Mesothelial cell of epicardium (in vitro differentiated cells): ENCODE measurements at places on chromosomes 7 and 10. TPM values are rescaled to one million over a fixed set of nuclear protein-coding genes. Genes with fewer than 3 reads are reported as not detected.
A peak's percentile ranks its signal among the peaks of the same experiment; 100 is the strongest.

DNA sequence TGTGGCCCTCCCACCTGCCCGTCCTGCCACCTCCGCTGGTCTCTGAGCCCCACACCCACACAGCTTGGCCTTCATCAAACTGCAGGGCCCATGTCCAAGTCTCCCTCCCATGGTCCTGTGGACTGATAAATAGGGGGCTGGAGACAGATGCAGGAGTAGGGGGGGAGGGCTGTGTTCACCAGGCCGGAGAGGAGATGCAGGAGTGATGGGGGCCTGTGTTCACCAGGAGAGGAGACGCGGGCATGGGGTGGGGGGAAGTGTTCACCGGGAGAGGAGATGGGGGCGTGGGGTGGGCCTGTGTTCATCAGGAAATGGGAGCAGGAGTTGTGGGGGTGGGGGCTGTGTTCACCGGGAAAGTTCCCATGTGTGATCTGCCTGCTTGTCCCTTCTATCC, 37.0 kb downstream of the JAKMIP3 start:
- peaks cover 26% of the 10 kb centered on the region for H3K27me3 ChIP-seq
- no peak overlapping the region for H3K27ac ChIP-seq
- no peaks in the 10 kb centered on the region for H3K36me3 ChIP-seq
- DNase-seq, result peak; percentile 17
- H3K4me3 ChIP-seq, result no peak overlapping the region
- H3K4me1 ChIP-seq, result no peaks in the 10 kb centered on the region

DNA sequence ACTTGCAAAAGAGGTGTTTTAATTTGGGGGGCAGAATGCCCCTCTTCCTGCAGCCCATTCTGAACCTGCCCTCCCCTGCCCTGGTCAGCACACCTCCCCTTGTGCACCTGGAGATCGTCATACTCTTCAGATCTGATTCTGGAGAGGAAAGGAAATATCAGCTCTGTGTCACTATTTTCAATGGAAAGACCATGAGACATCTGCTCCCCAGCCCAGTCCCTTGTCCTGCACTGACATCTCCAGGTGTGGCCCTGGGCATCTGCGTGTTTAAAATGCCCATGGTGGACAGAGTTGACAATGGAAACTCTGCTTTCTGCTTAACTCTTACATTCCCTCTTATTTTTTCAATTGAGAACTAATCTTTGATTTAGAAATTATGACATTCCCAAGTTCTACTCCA, 41.6 kb upstream of the RASGEF1A start:
- H3K27ac ChIP-seq, result no peak overlapping the region
- H3K36me3 ChIP-seq, result no peaks in the 10 kb centered on the region
- H3K4me1 ChIP-seq, result peaks cover 5% of the 10 kb centered on the region

GRCh38 chr10:44862006-44862751, 49.0 kb upstream of the TMEM72 start:
- DNase-seq, result no peak
- no peaks in the 10 kb centered on the region for H3K36me3 ChIP-seq
- H3K27ac ChIP-seq, result no peak overlapping the region
- no peak overlapping the region for H3K4me3 ChIP-seq

DNA sequence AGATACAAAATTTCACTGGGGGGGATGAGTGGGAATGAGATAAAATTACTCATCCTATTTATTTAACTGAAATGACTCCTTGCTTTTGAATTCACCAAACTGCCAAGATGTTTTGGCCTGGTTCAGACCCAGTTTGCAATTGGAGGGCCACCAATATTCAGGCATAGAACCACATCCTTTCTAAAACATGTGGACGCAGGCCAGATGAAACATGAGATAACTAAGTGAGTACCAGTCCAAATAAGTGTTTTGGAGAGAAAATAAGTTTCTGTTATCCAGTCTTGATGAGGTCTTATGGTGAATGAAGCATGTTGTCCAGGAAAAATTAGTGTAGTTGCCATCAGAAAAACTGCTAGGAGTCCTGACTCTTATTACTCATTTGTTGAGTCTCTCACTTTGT, 36.3 kb upstream of the PDK4 start:
- no peak overlapping the region for H3K27ac ChIP-seq
- H3K4me1 ChIP-seq, result no peaks in the 10 kb centered on the region
- H3K4me3 ChIP-seq, result no peak overlapping the region
- no peak for DNase-seq

DNA sequence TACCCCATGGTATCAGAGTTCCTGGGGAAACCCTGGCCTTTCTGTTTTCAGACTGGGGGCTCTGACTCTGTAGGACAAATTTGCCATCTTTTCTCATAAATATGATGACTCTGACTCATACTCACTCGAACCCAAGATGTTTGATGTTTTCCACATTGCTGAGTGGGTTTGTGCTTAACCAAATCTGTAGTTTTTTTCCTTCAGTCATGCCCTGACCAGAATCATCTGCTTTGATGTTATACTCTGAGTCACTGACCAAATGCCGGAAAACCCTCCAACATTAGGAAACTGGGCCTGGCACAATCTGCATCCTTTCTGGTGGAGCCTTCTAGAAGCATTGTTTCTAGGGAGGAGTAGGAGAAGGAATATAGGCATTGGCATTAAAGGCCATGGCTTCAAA, 118.7 kb downstream of the C10orf105 start:
- no peak overlapping the region for H3K4me3 ChIP-seq
- peaks cover 27% of the 10 kb centered on the region for H3K4me1 ChIP-seq
- DNase-seq, result no peak
- no peak overlapping the region for H3K27ac ChIP-seq
- no peaks in the 10 kb centered on the region for H3K36me3 ChIP-seq

DNA sequence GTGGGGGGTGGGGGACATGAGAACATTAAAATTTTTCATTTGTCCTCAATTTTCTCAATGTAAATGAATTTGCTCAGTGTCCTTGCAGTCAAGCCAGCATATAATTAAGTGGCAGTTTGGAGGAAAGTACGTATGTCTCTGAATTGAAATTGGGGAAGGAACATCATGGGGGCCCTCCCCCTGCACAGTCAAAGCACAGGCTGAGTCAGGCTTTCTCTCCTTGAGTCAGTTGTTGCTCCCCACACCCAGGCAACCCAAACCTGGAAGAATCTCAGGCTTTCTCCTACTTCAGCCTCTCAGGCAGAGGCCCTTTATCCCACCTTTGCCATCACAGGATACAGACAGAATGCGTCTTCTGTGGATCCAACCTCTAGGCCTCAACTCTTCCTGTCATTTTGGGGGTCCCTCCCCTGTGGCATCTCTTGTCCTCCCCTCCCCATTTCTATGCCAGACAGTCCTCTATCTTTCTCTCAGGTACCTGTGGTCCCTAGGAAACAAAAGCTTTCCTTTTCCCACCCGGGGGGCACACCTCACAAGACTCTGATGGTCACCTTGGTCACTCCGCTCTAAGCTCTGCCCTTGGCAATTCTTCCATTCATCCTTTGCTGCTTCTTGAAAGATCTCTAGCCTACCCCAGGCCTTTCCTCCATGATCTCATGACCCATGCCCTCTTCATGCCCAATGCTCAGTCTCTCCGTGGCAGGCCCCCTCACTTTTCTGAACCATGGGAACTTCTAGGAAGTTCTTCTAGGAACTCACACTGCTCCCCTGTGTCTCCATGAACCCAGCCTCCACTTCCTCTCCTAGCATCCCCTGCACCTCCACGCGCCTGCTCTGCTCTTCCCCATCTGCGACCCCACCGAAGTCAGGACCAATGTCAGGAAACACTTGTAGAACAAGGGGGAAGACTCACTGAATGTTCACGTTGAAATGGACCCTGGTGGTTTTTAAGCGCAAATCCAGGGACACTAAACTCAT, 40.4 kb downstream of the CREB3L2 start:
- DNase-seq, result no peak
- no peak overlapping the region for H3K4me3 ChIP-seq
- H3K4me1 ChIP-seq, result peaks cover 49% of the 10 kb centered on the region
- H3K36me3 ChIP-seq, result peaks cover 6% of the 10 kb centered on the region

DNA sequence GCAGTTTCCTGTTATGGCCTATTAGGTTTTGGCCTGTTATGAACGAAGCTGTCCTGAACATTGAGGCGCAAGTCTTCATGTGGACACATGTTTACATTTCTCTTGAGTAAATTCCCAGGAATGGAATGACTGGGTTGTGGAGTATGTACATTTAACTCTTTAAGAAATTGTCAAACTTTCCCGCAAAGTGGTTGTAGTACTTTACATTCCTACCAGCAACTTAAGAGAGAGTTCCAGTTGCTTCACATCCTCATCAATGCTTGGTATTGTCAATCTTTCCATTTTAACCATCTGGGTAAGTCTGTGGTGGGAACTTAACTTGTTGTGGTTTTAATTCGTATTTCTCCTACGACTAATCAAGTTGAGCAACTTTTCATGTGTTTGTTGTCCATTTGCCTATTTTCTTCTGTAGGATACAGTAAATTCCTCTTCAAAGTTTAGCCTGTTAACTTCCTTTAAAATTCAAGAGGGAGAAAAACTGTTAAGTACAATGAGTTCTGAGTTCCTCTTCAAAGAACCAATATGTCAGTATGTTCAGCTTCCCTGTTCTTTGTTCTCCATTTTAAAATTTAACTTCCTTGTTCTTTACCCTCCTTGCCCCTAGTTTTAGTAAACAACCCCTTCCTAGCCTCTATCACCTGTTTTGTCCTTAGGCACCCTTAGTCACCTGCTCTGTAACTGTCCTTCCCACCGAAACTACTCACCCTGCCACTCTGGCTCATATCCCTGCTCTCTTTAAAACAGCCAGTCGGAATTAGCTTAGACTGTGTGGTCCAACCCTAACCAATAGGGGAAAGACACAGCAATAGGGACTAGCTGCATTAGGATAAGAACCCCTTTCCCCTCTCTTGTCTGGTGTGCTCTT, 74.0 kb downstream of the FAM241B start:
- H3K36me3 ChIP-seq, result no peaks in the 10 kb centered on the region
- H3K27ac ChIP-seq, result no peak overlapping the region
- H3K4me1 ChIP-seq, result no peaks in the 10 kb centered on the region
- DNase-seq, result no peak
- H3K4me3 ChIP-seq, result no peak overlapping the region
- H3K27me3 ChIP-seq, result peaks cover 78% of the 10 kb centered on the region

DNA sequence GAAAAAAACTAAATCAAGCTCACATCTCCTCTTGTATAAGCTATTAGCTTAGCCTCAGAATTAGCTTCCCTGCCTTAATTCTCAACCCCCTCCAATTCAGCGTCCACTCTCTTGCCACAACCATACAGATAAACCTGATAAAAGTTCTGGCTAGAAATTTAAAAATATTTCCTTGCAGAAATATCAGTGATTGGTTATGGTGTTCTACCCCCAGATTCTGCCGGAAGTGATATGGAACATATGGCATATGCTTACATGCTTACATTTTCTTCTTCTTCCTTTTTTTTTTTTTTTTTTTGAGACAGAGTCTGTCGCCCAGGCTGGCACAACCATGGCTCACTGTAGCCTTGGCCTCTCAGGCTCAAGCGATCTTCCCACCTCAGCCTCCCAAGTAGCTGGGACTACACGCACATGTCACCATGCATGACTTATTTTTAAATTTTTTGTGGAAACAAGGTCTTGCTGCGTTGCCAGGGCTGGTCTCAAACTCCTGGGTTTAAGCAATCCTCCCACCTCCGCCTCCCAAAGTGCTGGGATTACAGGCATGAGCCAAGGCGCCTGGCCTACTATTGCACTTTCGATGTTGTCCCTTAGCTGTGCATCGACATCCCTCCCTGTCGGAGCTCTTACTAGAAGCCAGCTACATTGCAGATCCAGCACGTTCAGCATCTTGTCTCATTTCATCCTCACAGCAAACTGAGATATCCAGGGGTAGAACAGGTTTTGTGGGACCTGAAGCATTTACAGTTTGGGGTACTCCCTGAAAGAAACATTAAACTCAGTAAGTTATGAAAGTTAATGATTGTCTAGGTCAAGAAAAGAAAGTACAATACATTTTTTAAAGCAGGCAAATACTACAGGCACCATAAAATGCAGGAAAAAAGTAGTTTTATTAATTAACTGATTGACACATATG, 205.6 kb upstream of the TCF7L2 start:
- no peaks in the 10 kb centered on the region for H3K27me3 ChIP-seq
- H3K36me3 ChIP-seq, result no peaks in the 10 kb centered on the region
- DNase-seq, result no peak
- H3K27ac ChIP-seq, result peak overlapping the region; percentile 26

DNA sequence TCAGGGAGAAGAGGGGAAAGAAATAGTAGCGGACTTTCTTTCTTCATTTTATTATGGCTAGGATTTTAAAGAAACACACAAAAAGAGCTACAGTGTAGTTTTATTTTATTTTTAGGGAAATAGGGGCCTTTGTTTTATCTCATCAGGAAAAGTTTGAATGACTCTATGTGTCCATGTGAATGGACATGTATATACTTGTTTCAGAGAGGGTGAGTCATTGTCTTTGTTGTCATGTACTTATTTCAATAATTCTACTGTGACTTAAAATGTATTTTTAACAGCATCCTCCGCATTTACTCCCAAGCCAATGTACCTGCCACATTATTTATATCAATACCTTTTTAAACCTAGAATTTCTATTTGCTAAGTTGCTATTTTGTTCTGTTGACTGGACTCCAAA, 569.5 kb downstream of the SORCS3 start:
- DNase-seq, result no peak
- peaks cover 45% of the 10 kb centered on the region for H3K27me3 ChIP-seq
- no peak overlapping the region for H3K27ac ChIP-seq
- H3K36me3 ChIP-seq, result no peaks in the 10 kb centered on the region

GRCh38 chr7:50298811-50299562, 5.5 kb upstream of the IKZF1 start:
- no peak overlapping the region for H3K4me3 ChIP-seq
- peaks cover 82% of the 10 kb centered on the region for H3K27me3 ChIP-seq
- no peaks in the 10 kb centered on the region for H3K36me3 ChIP-seq

- H3K27ac ChIP-seq, result no peak overlapping the region
- no peaks in the 10 kb centered on the region for H3K4me1 ChIP-seq
- peaks cover 5% of the 10 kb centered on the region for H3K27me3 ChIP-seq
- H3K4me3 ChIP-seq, result no peak overlapping the region
- no peak for DNase-seq
- no peaks in the 10 kb centered on the region for H3K36me3 ChIP-seq
Observed at GRCh38 chr10:124872681-124873080, 69.2 kb upstream of the ZRANB1 start.

GRCh38 chr7:157466867-157467261, 130.1 kb downstream of the DNAJB6 start:
- peaks cover 29% of the 10 kb centered on the region for H3K27me3 ChIP-seq
- no peak overlapping the region for H3K4me3 ChIP-seq
- H3K4me1 ChIP-seq, result peaks cover 3% of the 10 kb centered on the region
- no peak overlapping the region for H3K27ac ChIP-seq
- DNase-seq, result no peak
- H3K36me3 ChIP-seq, result no peaks in the 10 kb centered on the region

GRCh38 chr7:3378390-3379150, 77.5 kb downstream of the SDK1 start:
- DNase-seq, result no peak
- no peaks in the 10 kb centered on the region for H3K27me3 ChIP-seq
- H3K4me1 ChIP-seq, result peaks cover 18% of the 10 kb centered on the region
- no peaks in the 10 kb centered on the region for H3K36me3 ChIP-seq

GRCh38 chr10:50211670-50212069, 39.6 kb downstream of the ASAH2 start:
- peaks cover 39% of the 10 kb centered on the region for H3K27me3 ChIP-seq
- H3K4me1 ChIP-seq, result no peaks in the 10 kb centered on the region
- H3K4me3 ChIP-seq, result no peak overlapping the region
- H3K36me3 ChIP-seq, result no peaks in the 10 kb centered on the region
- no peak overlapping the region for H3K27ac ChIP-seq

The SPDYE5 gene
- 0.14 to 0.16 TPM in 2 of 3 replicates, not detected in the other for total RNA-seq

The PDAP1 gene
- total RNA-seq, result 98.2 to 103 TPM (median 99.4 TPM) in 3 replicates

The OPN4 gene
- not detected in 3 replicates for total RNA-seq

The CDC14C gene
- 0.07 to 0.11 TPM in 2 of 3 replicates, not detected in the other for total RNA-seq

The ITIH5 gene
- total RNA-seq, result 17.2 to 21.0 TPM (median 20.9 TPM) in 3 replicates

The CPVL gene
- 10.7 to 11.4 TPM (median 11.1 TPM) in 3 replicates for total RNA-seq

The TRPV5 gene
- 0.18 to 0.56 TPM (median 0.29 TPM) in 3 replicates for total RNA-seq

The CDK14 gene
- total RNA-seq, result 64.6 to 70.4 TPM (median 68.5 TPM) in 3 replicates

The C10orf105 gene
- 0.11 to 0.25 TPM (median 0.18 TPM) in 3 replicates for total RNA-seq

The GPR37 gene
- 4.7 to 5.0 TPM (median 4.8 TPM) in 3 replicates for total RNA-seq

The SPAM1 gene
- not detected in 3 replicates for total RNA-seq
